LoVo (cell line): ENCODE measurements at places on chromosomes 11 and 22.

DNA sequence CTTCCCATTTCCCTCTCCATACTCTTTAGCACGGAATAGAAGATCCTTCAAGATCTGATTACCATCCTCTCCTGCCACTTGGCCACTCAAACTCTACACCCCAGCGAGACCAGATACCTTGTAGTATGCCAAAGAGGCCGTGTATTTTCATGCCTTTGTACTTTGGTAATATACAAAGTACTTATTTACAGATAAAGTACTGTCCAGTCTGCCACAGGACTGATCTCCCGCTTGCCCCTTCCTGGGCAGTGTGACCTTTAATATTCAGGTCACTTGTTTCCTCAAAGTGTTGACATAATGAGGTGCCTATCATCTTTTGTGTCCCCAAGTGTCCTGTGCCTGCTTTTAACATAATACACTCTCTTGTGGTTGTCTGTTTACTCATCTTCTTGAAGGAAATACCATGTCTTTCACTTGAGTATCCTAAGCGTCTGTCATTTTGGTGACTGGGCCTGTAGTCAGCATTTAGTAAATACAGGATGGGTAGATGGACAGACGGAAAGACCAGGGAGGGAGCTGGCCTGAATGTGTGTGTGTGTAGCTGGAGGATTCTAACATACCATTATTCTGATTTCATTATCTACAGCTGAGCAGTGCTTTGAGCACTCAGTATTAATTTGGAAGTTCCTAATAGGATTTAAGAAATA is 137.4 kb downstream of the NAV2 start:
- DNase-seq: no peak

GRCh38 chr11:87712802-87713202 is 462.4 kb downstream of the RAB38 start:
- DNase-seq: no peak

DNA sequence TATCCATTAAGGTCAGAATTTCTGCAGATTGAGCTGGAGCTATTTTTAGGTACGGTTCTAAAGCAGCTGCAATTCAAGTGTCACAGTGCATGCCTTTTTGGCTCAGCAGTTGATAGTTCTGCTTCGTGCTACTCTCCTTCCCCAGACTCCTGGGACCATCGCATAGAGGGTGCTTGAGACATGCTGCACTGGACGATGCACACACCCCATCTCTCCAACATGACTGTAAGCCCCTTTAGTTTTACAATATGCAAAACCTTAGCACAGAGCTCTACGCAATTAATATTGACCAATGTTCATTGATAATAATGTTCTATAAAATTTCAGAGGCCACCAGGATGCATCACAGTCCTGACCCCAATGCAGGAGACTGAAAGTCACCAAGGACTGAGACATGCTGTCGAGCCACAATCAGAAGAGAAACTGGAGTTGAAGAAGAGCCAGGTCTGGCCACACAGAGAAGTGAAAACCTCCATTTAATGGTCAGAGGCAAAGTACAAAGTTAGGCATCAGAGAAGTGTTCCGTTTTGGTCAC is 120.9 kb upstream of the ZC3H12C start:
- no peak for DNase-seq

DNA sequence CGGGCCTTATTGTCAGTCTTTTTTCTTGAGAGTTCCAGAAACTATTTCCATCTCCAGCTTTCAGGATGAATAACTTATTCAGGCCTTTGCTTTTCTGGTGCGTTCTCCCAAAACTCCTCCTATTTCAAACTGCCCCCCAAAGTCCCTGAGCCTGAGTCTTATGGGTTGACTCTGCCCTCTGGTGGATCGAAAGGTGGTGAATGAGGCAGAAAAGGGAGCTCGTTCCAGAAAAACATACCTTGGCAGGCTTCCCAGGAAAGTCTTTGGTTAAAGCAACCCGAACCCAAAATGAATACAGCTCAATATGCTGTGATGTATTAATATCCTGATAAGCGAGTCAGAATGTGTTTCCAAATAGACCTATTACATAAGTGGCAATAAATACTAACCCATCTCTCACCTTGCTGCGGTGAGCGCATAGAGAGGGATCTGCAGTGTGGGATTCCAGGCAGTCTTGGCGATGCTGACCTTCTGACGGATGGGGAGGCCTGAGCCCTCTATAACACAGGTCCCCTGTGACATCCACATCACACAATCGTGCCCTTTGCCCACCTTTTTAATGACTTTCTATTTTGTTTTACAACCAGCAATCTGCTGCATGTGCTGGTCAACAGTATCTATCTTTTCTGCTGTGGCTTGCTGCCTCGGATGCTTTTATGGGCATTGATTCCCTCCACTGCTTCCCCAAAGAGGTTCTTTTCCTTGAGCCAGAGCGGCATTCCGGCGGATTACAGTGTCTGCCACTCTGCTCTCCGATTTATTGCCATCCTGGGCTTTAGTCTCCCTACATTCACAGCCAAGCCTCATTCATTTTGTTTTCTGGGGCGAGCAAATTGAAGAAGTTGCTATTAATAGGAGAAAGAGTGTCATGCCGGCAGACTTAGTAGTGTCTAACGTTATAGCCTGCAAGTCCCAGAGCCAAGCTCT is 756.8 kb downstream of the NTM start:
- DNase-seq: no peak

- no peak for DNase-seq
These were observed 172.4 kb upstream of the C11orf87 start for GRCh38 chr11:109249597-109249996.

GRCh38 chr11:107623183-107623582 is 32.2 kb downstream of the ELMOD1 start:
- DNase-seq: no peak

GRCh38 chr11:32044158-32044863 is 46.6 kb upstream of the RCN1 start:
- DNase-seq: no peak

DNA sequence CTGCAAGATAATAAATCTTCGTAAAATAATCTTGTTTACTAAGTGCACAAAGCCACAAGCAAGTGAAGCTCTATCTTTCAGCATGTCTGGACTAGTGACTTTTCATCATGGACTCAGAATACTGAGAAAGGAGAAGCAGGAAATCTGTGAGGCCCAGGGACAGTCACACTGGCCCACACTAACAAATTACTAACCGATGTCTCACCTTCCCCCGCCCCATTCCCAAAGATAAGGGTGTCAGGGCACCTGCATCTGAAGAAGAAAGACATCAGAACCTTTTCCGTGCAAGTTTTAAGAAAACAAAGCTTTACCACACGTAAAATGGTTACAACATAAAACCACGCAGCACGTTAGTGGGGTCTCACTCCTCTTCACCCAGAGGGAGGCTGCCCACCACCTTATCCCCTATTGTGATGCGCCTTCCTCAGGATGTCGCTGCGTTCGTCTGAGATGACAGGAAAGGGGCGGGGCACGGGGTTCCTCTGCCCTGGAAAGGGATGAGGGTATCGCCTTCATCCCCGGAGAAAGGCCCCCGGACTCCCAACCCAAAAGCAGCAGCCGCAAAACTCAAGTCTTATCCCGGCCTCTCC is 616 bp downstream of the BTBD10 start:
- peak; percentile 81 for DNase-seq

DNA sequence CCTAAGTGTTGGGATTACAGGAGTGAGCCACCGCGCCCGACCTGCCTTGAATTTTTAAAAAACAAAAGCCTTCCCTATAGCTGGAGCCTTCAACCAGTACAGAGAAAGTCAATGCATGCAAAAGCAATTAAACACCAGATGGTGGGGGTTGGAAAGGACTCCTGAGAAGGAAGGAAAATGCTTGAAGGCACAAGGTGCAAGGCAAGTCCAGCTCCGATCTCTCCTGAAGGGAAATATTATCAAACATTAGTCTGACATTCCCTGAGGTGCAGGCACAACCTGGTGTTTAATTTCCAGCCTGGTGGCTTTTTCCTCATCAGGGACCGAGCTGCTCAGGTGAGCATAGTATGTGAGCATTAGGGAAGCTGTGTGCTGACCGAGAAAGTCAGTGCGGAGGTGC is 12.9 kb upstream of the RAPSN start:
- DNase-seq: no peak

GRCh38 chr11:92048415-92048814 is 176.2 kb upstream of the FAT3 start:
- DNase-seq: no peak

GRCh38 chr11:73201249-73201648 is 16.8 kb upstream of the P2RY2 start:
- no peak for DNase-seq

- no peak for DNase-seq
These were observed 53.0 kb upstream of the PRR5 start for GRCh38 chr22:44648821-44649565.

GRCh38 chr11:128548649-128549255 is 38.6 kb downstream of the ETS1 start:
- DNase-seq: no peak

DNA sequence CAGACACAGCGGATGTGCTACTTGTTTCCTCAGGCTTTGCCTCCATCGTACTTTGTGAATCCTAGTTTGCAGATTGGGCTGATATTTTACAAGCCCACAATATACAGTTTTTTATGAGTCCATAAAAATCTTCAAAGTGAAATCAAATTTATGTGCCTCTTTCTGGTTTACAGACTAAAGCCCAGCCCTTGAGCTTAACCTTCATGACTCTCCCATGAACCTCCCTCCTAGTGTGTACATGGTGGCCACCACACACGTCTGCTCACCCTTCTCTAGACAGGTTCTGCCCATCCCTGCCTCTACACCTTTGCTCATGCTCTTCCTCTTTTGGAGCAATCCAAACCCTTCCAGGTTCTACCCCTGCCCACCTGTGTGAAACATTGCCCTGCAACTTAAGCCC is 129.4 kb downstream of the TENM4 start:
- DNase-seq: peak; percentile 1
